ENCODE measurements at places on chromosomes 2 and 18.

DNA sequence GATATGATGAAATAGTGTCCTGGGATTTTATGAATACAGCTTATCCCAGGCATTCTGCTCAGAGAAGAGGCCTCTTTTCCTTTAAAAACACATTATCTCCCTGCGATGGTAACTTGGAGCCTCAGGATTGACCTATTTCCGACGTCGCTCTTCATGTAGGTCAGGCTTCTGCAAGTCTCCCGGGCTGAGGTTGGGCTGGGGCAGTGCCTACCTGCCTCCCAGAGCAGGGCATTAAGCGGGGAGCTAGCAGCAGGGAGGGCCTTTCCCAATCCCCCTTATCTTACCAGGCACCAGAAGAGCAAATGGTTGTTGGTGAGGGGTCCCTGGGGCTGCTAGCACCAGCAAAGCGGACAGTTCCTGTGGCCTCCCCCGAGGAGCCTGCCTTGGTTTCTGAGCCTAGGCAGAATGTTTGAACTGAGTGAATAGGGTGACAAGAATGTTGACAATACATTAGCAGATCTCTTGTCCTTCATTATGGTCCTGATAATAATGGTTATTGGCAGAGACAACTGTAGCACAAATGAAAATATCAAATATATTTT lies 60.2 kb downstream of the TRPM8 start:
- no peak for DNase-seq

GRCh38 chr18:63823516-63824219 lies 48.5 kb downstream of the SERPINB7 start:
- no peak for DNase-seq

GRCh38 chr18:76394780-76395476 lies 100.1 kb downstream of the ZNF516 start:
- no peak for DNase-seq

- no peak for DNase-seq
Measured at GRCh38 chr2:157644776-157645175, 16.1 kb upstream of the ACVR1C start.

GRCh38 chr2:156396126-156396525 lies 40.1 kb upstream of the GPD2 start:
- DNase-seq, result no peak

GRCh38 chr2:207919164-207919919 lies 106.0 kb downstream of the PLEKHM3 start:
- no peak for DNase-seq

GRCh38 chr2:206260188-206261012 lies 14.1 kb upstream of the ZDBF2 start:
- DNase-seq, result no peak

- DNase-seq, result no peak
Measured at GRCh38 chr2:24961903-24962302, 9.9 kb downstream of the DNAJC27 start.

GRCh38 chr2:239440511-239440959 lies 39.7 kb upstream of the HDAC4 start:
- DNase-seq, result no peak

GRCh38 chr18:59658941-59659340 lies 38.3 kb downstream of the CCBE1 start:
- no peak for DNase-seq

DNA sequence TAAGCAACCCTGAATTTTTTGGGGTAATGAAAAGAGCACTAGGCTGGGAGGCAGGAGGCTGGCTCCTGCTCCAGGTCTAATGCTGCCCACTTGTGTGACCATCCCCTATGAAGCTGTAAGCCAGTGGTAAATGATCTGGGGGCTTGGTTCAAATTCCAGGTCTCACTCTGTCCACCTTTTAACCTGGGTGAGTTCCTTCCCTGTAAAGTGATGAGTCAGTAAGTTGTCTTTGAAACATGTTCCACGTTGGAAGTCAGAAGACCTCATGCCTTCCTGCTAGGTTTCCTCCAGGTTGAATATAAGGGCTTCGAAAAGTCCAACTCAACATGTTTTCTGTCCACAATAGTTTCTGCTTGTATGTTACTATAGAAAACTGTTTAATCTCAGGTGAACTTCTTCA lies 160.9 kb upstream of the MYT1L start:
- DNase-seq, result no peak

All from esophagus squamous epithelium (tissue), 5 donors.